ENCODE measurements at places on chromosomes 1 and 21.
A peak's percentile ranks its signal among the peaks of the same experiment; 100 is the strongest.

DNA sequence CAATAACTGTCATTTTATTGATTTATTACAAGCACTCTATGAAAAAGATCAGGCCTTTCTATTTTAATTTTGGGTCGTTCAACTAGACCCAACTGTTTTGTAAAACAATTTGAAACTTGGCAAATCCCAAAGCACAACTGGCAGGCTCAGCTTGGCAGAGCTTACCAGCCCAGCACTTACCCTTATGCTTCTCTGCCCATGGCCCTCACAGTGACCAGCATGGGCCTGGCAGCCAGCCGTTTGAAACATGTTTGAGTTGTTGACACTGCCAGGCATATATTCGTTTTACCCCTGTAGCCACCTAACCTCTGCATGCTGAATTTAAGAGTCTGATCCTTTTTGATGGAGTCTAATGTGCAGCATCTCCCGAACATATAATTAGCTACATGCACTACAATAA is 796.7 kb upstream of the ADGRL2 start:
- no peak for DNase-seq

- no peak for DNase-seq
These were observed 96.5 kb downstream of the PAPPA2 start for GRCh38 chr1:176559474-176559873.

GRCh38 chr1:33080885-33081553 is at the start of gene AZIN2:
Gene AZIN2 (plus strand): TSS chr1:33081153. CDS start chr1:33082250, 1,097 bp downstream.
- peak; percentile 71 for DNase-seq

GRCh38 chr21:27339902-27340301 is 373.0 kb upstream of the ADAMTS5 start:
- no peak for DNase-seq

- no peak for DNase-seq
These were observed 20.2 kb downstream of the RRAGC start for GRCh38 chr1:38839363-38839762.

DNA sequence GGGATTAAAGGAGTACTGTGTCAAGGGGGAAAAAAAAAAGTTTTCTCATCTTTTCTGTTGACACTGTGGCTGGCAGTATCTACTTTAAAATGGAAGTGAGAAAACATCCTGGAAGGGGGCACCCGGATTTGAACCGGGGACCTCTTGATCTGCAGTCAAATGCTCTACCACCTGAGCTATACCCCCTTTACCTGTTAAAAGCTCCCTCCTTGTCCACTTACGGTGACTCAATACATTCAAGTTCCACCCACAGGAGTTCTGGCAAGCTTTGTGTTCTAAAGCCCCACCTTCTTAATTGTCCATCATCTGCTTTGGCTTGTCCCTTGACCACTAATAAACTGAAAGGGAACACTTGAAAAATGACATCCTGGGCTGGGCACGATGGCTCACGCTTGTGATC is 68.2 kb downstream of the FNBP1L start:
- no peak for DNase-seq

DNA sequence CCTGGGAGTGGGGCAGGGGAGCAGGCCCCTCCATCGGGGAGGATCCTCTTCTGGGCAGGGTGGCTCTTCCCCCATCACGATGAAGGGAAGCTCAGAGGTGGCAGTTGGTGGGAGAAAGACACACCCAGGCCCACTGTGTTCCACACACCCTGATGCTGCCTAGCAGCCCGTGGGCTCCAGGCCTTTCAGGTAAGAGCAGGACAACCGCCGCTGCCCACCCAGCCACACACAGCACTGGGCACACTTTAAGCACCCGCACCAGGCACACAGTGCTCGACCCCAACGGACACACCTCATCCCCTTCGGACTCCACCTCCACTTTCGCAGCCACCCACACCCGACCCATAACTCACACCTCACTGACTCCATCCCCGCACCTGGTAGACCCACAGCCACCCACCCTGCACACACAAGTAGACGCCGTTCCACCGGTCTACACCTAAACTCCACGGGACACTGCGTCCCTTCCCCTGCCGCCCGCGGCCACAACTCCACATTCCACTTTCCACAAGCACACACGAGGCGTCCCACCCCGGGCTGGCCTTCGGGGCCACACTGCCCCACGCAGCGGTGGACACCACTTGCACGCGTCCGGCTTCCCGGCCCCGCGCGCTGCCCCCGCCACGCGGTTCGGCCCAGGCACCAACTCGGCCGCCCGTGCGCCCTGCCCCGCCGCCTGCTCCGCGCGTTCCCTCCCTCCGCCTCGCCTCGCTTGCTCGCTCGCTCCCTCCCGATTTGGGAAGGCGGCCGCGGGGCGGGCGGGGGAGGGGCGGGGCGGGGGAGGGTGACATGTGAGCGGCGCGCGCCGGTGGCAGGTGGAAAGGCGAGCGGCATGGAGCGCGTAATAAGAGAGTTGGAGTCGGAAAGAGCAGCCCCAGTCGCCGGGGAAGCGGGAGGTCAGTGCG is at the start of gene KCNQ4:
KCNQ4 (plus strand) TSS at position 787 of the 905 bp plus-strand sequence. CDS start 307 bp downstream, outside the sequence.
- no peak for DNase-seq

DNA sequence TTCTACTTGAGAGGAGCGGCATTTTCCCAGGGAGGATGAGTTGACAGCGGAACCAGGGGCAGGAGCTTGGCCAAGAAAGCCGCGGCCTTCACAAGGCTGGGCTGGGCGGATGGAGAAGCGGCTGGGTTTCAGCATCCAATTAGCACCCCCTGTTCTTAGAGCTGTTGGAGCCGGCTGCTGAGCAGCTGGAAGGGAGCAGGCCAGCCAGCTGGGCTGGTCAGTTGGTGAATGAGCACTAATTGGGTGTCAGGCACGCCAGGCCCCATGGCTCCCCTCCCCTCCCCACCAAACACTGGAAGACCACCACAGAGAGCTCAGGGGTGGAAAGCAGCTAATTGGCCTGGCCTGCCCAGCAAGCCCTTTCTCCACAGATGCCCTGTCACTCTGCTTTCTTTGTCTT is 245.6 kb downstream of the RRAGC start:
- DNase-seq, result no peak

GRCh38 chr1:6596351-6596750 is 6.3 kb downstream of the KLHL21 start:
- no peak for DNase-seq

GRCh38 chr21:42171091-42172053 is 47.6 kb upstream of the ABCG1 start:
- no peak for DNase-seq

GRCh38 chr1:1099506-1100183 is 16.2 kb downstream of the C1orf159 start:
- no peak for DNase-seq

DNA sequence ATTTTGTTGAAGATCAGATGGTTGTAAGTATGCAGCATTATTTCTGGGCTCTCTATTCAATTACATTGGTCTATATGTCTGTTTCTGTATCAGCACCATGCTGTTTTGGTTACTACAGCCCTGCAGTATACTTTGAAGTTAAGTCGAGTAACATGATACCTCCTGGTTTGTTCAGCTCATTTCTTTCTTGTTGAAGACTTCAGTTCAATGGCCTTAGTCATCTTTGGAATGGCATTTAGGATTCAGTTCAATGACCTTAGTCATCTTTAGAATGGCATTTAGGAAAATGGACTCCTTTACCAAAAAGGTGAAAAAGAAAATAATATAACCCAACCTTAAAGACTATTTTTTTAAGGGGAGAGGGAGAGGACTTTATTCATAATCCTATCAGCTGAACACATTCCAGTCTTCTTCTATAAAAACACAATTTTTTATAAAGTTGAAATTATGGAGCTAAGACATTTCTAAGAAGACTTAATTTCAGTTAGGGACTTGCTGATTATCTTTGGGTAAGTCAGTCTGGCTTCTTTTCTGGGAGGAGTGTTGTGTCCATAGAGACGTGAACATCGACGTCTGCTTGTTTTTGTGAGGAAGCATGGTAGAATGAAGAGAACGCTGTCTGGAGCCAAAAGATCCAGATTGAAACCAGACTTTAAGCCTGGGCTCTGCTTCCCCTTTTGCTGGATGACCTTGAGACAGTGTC is 48.3 kb downstream of the DDR2 start:
- no peak for DNase-seq

DNA sequence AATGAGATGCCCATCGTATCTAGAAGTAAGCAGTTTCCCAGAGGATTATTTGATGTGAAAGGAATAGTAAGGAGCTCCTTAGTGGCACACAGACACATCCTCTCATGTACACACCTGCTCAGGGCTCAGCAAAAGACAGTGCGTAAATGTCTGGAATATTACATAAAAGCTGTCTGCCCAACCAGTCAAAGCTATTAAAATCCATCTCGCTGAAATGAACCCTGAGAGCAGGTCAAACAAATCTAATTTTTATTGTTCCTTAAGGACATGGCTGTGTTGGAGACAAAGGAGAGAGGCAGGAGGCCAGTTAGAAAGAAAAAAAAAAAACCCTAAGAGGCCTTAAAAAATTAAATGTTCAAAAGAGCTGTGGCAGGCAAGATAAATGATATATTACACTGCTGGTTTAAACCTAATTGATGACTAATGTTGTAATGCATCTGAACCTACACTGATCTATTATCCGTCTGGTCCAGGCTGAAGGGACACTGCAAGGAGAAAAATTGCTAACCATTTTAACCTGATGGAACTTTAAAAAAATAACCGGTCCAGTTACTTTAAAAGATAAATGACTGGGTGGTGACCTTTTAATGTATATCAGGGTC is 58.5 kb upstream of the FGGY start:
- no peak for DNase-seq

DNA sequence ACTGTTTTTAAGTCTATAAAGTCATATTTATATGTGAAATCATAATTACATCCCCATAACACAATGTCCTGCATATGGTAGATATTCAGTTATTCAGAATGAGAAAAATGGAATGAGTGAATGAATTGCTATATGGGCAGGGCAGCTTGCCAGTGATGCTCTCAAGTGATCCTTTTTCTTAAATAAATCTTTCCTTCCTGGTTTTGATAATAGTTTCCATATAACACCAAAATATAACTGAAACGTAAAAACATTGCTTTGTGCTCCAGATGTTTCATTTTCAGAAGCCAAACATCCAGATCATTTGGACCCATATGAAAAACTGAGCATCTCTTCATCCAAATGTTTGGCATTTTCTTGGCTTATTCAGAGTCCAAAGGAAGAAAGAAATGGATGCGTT is 30.2 kb upstream of the RGS8 start:
- DNase-seq, result no peak

DNA sequence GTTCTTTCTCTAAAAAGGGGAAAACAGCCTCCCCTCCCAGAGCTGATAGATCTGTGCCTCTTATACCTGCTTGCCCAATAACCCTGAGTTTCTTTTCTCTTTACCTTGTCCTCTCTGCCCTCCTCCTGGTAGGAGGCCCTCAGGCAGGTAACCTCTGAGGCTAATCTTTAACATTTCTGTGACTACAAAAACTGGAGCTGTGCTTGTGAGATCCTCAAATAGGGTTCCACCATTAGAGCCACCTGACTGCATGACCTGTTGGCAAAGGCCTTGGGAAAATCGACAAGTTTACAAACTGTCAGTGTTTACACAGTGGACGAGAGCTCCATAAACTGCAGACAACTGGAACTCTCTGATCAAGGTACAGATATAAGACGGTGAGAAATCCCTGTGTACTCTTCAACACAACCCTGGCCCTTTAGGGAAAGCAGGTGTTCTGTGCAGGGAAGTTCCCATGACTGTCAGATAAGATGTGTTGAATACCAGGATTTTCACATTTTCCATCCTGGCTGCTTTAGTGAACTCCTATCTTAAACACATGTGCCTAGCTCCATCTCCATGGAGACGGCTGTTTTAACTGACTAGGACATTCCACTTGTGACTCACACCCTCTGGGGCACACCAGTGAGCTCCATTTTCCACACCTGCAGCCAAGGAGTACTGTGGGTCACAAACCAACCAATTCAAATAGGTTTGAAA is 38.3 kb downstream of the ECE1 start:
- DNase-seq, result no peak

DNA sequence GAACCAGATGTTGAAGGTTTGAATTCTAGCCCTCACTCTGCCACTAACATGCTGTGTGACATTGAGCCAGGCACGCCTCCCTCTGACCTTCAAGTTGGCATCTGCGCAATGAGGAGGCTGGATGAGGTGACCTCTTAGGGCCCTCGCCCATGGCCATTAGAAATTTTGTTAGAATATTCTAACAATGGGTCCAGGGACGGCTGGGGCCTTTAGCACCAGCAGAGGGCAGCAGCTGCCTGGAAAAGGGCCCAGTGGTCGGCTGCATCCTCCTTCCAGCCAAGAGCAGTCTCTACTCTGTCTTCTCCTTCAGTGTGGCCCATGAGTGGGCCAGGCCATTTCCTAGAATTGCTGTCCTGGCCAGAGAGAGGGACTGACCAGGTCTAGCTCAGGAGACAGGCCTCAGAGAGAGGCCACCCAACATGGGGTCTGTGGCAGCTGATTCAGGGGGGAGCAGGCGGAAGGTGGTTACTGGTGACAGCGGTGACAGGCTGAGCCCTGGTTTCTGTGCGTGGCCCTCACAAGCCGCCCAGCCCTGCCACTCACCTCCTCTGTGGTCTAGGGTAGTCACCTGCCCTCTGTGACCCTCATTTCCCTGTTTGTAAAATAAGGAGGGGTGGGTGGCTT is 101.3 kb upstream of the ACTL8 start:
- DNase-seq, result no peak

- DNase-seq, result peak; percentile 1
These were observed 320.9 kb downstream of the ASTN1 start for GRCh38 chr1:176843352-176844297.

- peak; percentile 81 for DNase-seq
These were observed 39.4 kb downstream of the OR10Z1 start for GRCh38 chr1:158644449-158644848.

- no peak for DNase-seq
These were observed 117.1 kb upstream of the COL6A1 start for GRCh38 chr21:45864436-45864835.

DNA sequence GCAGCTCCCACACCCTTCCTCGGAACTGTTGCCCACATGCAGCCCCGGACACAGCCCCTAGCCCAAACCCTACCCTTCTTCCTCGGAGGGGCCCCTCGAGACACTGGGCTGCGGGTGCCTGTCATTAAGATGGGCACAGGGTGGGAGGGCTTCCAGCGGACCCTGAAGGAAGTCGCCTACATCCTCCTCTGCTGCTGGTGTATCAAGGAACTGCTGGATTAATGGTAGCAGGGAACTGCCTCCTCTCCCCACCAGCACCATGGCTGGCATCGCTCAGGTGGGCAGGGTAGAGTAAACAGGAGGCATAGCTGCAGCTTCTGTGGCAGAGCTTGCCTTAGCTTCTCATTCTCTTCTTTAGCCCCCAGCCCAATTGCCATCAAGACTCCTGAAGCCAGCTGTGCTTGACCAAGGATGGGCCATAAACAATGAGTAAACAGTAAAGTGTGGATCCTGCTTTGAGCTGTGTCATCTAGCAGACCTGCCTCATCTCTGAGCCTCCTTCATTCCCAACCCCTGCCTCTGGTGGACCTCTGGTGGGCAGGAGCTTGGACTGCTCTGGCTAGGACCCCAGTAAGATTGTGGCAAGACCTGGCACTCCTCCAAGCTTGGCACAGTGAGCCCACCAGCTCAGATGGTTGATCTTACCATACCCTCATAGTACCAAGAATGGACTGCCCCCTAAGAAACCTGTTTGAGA is at the start of gene LENEP:
LENEP (plus strand) TSS at position 15 of the 697 bp plus-strand sequence; CDS start at position 37, 22 bp downstream.
- no peak for DNase-seq
